Natural killer cell treated with Interleukin-12 subunit alpha and Interleukin-12 subunit beta and Interleukin-15 and Interleukin-18, amount 100 ng/mL, for 72 hours (primary cell): ENCODE measurements at places on chromosomes 16 and 17. TPM values are rescaled to one million over a fixed set of nuclear protein-coding genes. Genes with fewer than 3 reads are reported as not detected.

SYT17 gene
- not detected for total RNA-seq

KRTAP3-1 gene
- not detected for total RNA-seq

DOC2A gene
- not detected for total RNA-seq

KCNJ16 gene
- not detected for total RNA-seq

TBC1D3I gene
- total RNA-seq: 2.1 TPM

FBXL16 gene
- 0.26 TPM for total RNA-seq

LIG3 gene
- 89.4 TPM for total RNA-seq
